Thoracic aorta (tissue), 2 donors: ENCODE measurements at places on chromosomes 12 and 14.

GRCh38 chr12:25276199-25276937 is 25.6 kb upstream of the KRAS start:
- DNase-seq: no peak

GRCh38 chr12:83471341-83471740 is 784.6 kb downstream of the TMTC2 start:
- no peak for DNase-seq

- DNase-seq: no peak
Observed at GRCh38 chr12:82857911-82858533, 171.3 kb downstream of the TMTC2 start.

DNA sequence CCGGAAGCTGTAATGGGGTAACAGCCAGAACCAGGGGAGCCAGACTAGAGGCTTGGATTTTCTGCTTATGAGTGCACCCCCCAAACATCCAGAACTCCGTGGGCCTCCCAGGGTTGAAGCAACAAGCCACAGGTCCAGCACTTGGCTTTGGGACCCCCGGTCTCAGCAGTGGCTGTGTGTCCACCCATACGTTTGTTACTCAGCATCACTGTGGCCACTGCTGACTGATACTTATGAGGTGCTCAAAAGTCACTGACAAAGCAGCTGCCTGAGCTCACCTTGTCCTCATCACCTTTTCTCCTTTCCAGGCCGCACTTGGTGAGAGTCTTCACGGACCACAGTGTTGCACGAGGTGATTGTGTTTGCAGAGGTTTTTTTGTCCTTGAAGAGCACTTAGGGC is 145.6 kb upstream of the RFLNA start:
- no peak for DNase-seq

DNA sequence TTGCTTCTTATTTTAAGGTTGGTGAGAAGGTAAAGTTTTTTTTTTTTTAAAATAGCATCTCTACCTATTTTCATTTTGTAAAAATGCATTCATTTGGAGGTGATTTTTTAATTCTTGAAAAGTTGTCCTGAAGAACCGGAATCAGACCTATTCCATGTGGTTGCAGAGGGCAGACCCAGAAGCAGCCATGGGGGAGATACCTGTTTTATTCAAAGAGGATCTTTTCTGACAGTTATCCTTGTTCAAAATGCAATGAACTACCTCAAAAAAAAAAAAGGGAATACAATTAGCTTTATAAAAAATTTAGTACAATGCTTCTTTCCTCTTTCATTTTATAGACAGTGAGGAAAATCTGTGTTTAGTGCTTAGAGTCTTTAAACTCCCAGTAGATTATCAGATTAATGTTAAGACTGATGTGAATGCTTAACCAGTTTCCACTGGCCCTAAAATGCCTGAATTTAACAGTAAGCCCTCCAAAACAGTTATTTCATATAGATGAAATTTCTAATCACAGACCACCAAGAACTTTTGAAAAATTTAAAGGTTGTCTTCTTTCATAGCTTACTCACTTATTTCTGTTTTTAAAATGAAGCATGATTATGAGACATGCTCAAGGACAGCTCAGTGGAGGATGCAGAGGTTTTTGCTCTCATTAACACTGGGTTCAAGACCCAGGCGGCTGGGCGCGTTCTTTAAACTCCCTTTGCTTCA is 8.6 kb upstream of the NEMF start:
- no peak for DNase-seq

DNA sequence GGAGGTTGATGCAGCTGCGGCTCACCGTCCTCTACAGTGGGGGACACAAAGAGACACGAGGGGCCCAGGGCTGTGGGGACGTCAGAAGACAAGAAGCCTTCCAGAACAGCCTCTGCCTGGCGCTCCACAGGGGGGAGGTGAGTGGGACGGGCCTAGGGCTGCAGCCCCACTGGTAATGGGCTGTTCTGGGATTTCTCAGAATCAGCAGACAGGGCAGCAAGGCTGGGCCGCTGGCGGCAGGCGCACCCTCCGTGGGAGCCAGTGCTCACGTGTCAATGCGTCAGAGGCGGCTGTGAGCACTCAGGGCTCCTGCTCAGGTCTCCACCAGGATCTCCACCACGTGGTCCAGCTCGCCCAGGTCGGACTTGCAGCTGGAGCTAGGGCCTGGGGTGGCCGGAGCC is 10.0 kb downstream of the CDCA4 start:
- DNase-seq: no peak

- no peak for DNase-seq
Observed at GRCh38 chr12:119306593-119306992, 27.9 kb upstream of the CCDC60 start.

DNA sequence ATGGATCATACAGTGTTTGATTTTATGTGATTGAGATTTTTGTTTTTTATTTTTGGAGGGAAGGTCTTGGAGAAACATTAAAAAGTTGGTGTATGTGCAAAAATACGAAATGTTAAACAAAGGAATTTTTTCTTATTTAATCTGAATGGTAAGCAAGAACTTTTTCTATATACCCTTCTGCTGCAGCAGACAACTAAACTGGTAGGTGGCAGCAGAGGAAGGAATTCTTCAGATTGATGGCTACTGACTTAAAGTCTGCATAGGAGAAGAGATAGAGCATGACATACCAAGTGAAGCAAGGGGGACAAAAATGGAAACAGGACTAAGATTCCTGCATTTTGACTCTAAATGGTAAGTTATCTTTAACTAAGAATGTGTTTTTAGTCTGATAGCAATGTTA is 42.0 kb upstream of the A2ML1 start:
- no peak for DNase-seq

GRCh38 chr14:104932676-104933631 is 8.3 kb downstream of the PLD4 start:
- peak; percentile 28 for DNase-seq
